ENCODE measurements at places on chromosomes 2 and 18.

DNA sequence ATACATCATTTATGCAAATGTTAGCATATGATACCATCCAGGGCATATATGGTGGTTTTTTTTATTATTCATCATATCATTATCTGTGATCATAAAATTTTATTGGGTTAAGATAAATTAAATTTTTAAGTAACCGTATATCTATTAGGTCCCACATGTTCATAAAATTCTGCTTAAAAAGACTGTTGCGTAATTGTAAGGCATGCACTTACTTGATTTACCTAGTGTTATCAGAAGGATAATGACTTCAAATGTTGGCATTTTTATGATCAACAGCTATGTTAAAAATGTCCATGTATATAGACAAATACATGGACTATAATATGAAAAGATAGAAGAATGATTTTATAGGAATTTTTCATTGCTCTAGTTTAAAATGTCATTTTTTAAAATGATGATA, 1625.5 kb upstream of the CELF4 start:
- no peak overlapping the region for H3K27ac ChIP-seq
- no peak for DNase-seq
- H3K27me3 ChIP-seq, result no peaks in the 10 kb centered on the region
- no peaks in the 10 kb centered on the region for H3K4me1 ChIP-seq
- H3K36me3 ChIP-seq, result no peaks in the 10 kb centered on the region
- H3K4me3 ChIP-seq, result no peak overlapping the region

- H3K27ac ChIP-seq, result no peak overlapping the region
- peaks cover 17% of the 10 kb centered on the region for H3K4me1 ChIP-seq
- H3K27me3 ChIP-seq, result no peaks in the 10 kb centered on the region
- H3K4me3 ChIP-seq, result no peak overlapping the region
Measured at GRCh38 chr2:184558713-184559464, 39.4 kb upstream of the ZNF804A start.

- no peaks in the 10 kb centered on the region for H3K36me3 ChIP-seq
- peak overlapping the region; percentile 42 for H3K27ac ChIP-seq
- no peaks in the 10 kb centered on the region for H3K27me3 ChIP-seq
- H3K4me1 ChIP-seq, result peaks cover 10% of the 10 kb centered on the region
Measured at GRCh38 chr2:37829202-37829601, 95.9 kb upstream of the RMDN2 start.

DNA sequence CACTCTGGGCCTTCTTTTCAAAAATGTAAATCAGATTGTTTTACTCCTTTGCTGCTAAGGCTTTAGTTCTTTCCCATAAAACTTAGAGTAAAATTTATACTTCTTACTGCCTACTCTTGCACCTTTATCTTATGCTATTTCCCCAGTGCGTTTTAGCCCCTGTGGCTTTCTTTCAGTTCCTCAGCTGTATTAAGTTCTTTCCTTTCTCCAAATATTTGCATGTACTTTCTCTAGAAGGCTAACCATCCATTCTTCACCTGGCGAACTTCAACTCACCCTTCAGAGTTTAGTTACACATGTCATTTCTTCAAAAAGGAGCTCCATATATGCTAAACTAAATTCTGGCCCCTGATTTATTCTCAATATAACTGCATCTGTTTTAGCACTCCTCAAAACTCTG, 160.7 kb downstream of the FSHR start:
- H3K36me3 ChIP-seq, result no peaks in the 10 kb centered on the region
- no peaks in the 10 kb centered on the region for H3K4me1 ChIP-seq
- no peak for DNase-seq
- no peak overlapping the region for H3K27ac ChIP-seq

DNA sequence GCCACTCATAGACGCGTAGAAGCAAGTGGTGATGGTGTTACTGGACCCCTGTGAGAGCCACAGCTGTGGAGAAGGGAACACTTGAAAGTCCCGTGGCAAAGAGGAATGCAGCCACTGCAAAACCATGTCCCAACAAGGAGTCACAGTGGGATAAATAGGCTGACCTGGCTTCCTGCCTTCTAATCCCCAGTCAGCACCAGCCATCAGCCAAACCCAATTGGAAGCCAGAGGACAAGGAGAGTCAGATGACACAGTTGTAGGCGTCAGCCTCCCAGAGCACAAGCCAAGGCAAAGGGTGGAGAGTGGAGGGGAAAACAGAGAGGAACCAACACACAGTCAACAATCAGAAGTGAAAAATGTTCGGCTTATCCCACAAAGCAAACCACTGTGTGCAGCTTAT, 5.5 kb upstream of the CYBRD1 start:
- DNase-seq, result no peak
- H3K4me1 ChIP-seq, result peaks cover 8% of the 10 kb centered on the region
- H3K27ac ChIP-seq, result no peak overlapping the region
- no peaks in the 10 kb centered on the region for H3K36me3 ChIP-seq

GRCh38 chr2:12589802-12590320, 126.9 kb upstream of the TRIB2 start:
- H3K27ac ChIP-seq, result no peak overlapping the region
- no peaks in the 10 kb centered on the region for H3K36me3 ChIP-seq
- H3K4me3 ChIP-seq, result no peak overlapping the region
- no peaks in the 10 kb centered on the region for H3K27me3 ChIP-seq
- no peak for DNase-seq

- H3K27me3 ChIP-seq, result no peaks in the 10 kb centered on the region
- no peaks in the 10 kb centered on the region for H3K36me3 ChIP-seq
- H3K27ac ChIP-seq, result peak overlapping the region; percentile 48
Measured at GRCh38 chr2:138059487-138060300, 95.4 kb downstream of the HNMT start.

GRCh38 chr18:37222354-37222998, 343.1 kb downstream of the CELF4 start:
- no peak overlapping the region for H3K4me3 ChIP-seq
- H3K4me1 ChIP-seq, result no peaks in the 10 kb centered on the region
- DNase-seq, result no peak

GRCh38 chr18:48446582-48447225, 37.5 kb upstream of the ZBTB7C start:
- peak; percentile 81 for DNase-seq
- H3K27me3 ChIP-seq, result no peaks in the 10 kb centered on the region
- H3K4me3 ChIP-seq, result no peak overlapping the region
- H3K36me3 ChIP-seq, result no peaks in the 10 kb centered on the region
- H3K27ac ChIP-seq, result no peak overlapping the region

GRCh38 chr2:148970385-148970784, 68.1 kb upstream of the LYPD6B start:
- no peaks in the 10 kb centered on the region for H3K27me3 ChIP-seq
- no peak overlapping the region for H3K27ac ChIP-seq
- no peaks in the 10 kb centered on the region for H3K36me3 ChIP-seq

GRCh38 chr2:144678736-144679135, 158.8 kb upstream of the ZEB2 start:
- no peaks in the 10 kb centered on the region for H3K27me3 ChIP-seq
- peaks cover 12% of the 10 kb centered on the region for H3K4me1 ChIP-seq
- no peaks in the 10 kb centered on the region for H3K36me3 ChIP-seq
- H3K4me3 ChIP-seq, result no peak overlapping the region

DNA sequence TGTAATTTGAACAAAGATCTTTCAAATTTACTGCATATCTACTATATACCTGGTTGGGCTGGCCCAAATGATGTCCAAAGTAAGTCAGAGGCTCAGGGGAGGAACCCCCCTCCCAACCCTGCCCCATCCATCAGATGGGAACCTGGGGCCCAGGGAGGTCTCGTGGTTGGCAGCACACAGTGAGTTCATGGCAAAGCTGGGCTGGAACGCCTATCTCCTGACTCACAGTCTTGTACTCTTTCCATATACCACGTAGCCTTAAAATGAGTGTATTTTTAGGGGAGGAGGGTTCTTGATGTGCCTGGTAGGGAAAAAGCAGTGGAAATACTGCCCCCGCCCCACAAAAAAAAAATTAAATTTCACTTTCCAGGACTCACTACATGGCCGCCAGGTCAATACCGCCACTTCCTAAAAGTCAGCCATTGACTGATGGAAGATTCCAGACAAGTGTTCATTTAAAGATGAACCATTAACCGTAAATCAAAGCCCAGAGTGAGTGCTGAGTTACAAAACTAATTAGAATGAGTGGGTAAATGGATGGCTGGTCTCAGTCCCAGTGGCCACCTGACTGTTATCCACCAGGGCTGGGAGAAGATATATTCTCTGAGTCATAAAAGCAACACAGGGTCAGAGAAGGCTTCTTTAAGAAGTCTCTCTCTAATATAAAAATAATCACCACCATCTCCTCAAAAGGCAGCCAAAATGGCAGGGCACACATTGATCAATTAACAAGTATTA, 80.5 kb downstream of the ZBTB7C start:
- H3K27ac ChIP-seq, result peak overlapping the region; percentile 8
- no peak for DNase-seq
- peaks cover 33% of the 10 kb centered on the region for H3K4me1 ChIP-seq
- H3K4me3 ChIP-seq, result no peak overlapping the region
- no peaks in the 10 kb centered on the region for H3K27me3 ChIP-seq
- H3K36me3 ChIP-seq, result no peaks in the 10 kb centered on the region

GRCh38 chr18:43846299-43846698, 569.0 kb upstream of the SYT4 start:
- H3K27ac ChIP-seq, result no peak overlapping the region
- no peaks in the 10 kb centered on the region for H3K36me3 ChIP-seq
- H3K27me3 ChIP-seq, result no peaks in the 10 kb centered on the region

DNA sequence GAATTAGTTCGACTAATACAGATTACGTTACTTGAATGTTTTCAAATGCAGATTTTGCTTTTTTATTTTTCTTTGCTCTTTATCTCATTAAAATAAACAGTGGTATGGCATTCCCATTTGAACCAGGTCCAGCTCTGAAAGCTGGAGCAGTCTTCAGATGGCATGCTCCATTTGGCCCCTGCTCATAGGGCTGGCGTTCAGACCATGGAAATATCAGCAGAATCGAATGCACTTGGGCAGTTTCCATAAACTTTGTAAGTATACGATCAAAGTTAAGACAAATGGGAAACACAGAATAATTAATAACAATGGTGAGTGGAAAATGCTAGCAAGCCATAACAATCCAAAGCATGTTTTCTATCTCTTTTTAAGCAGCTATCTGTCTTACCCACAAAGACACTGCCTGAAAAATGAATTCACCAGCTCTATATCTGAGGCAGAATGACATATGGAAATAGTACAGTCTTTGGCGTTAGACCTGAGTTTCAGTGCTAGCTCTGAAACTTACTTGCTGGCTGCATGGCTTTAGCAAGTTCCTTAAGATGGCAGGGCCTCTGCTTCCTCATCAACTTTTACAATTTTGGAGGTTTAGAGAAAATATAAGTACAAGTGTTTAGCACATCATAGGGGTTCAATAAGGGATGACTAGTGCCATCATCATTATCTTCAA, 131.6 kb downstream of the BCL2 start:
- no peak overlapping the region for H3K4me3 ChIP-seq
- H3K36me3 ChIP-seq, result no peaks in the 10 kb centered on the region
- no peak for DNase-seq

- no peaks in the 10 kb centered on the region for H3K27me3 ChIP-seq
- H3K4me1 ChIP-seq, result no peaks in the 10 kb centered on the region
- no peak overlapping the region for H3K4me3 ChIP-seq
- H3K36me3 ChIP-seq, result no peaks in the 10 kb centered on the region
- no peak for DNase-seq
Measured at GRCh38 chr18:57054891-57055290, 92.0 kb upstream of the BOD1L2 start.

- H3K27me3 ChIP-seq, result no peaks in the 10 kb centered on the region
- no peaks in the 10 kb centered on the region for H3K36me3 ChIP-seq
- H3K4me1 ChIP-seq, result peaks cover 19% of the 10 kb centered on the region
- no peak overlapping the region for H3K4me3 ChIP-seq
- H3K27ac ChIP-seq, result no peak overlapping the region
Measured at GRCh38 chr2:137223722-137224121, 458.4 kb downstream of the THSD7B start.

- H3K36me3 ChIP-seq, result no peaks in the 10 kb centered on the region
- no peaks in the 10 kb centered on the region for H3K4me1 ChIP-seq
Measured at GRCh38 chr2:42102024-42102590, 54.3 kb downstream of the PKDCC start.

DNA sequence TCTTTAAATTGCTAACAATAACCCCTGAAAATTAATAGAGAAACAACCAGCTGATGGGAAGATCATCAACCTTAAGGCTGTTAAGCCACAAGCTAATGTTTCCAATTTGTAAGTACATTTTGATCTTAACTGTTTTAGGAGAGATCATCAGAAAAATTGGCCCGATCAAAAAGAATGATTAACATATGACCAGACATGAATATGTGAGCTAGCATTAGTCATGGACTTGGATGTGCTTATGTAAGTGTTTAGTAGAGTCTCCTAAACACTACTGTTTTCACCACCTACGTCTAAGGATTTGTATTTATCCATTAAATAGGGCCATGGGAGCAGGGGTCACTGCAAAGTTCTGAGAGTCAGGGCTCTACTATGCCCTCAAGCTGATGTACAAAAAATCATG, 4.3 kb downstream of the LMAN1 start:
- no peak for DNase-seq
- peaks cover 6% of the 10 kb centered on the region for H3K4me1 ChIP-seq
- no peak overlapping the region for H3K4me3 ChIP-seq
- H3K27ac ChIP-seq, result no peak overlapping the region
- H3K27me3 ChIP-seq, result no peaks in the 10 kb centered on the region
- peaks cover 78% of the 10 kb centered on the region for H3K36me3 ChIP-seq

GRCh38 chr2:238653431-238654109, 194.3 kb upstream of the TWIST2 start:
- H3K36me3 ChIP-seq, result no peaks in the 10 kb centered on the region
- no peak overlapping the region for H3K4me3 ChIP-seq
- H3K27ac ChIP-seq, result no peak overlapping the region
- no peaks in the 10 kb centered on the region for H3K27me3 ChIP-seq

- DNase-seq, result no peak
- no peak overlapping the region for H3K27ac ChIP-seq
- H3K36me3 ChIP-seq, result no peaks in the 10 kb centered on the region
- no peak overlapping the region for H3K4me3 ChIP-seq
- H3K4me1 ChIP-seq, result no peaks in the 10 kb centered on the region
Measured at GRCh38 chr18:2485983-2486382, 85.3 kb downstream of the METTL4 start.

DNA sequence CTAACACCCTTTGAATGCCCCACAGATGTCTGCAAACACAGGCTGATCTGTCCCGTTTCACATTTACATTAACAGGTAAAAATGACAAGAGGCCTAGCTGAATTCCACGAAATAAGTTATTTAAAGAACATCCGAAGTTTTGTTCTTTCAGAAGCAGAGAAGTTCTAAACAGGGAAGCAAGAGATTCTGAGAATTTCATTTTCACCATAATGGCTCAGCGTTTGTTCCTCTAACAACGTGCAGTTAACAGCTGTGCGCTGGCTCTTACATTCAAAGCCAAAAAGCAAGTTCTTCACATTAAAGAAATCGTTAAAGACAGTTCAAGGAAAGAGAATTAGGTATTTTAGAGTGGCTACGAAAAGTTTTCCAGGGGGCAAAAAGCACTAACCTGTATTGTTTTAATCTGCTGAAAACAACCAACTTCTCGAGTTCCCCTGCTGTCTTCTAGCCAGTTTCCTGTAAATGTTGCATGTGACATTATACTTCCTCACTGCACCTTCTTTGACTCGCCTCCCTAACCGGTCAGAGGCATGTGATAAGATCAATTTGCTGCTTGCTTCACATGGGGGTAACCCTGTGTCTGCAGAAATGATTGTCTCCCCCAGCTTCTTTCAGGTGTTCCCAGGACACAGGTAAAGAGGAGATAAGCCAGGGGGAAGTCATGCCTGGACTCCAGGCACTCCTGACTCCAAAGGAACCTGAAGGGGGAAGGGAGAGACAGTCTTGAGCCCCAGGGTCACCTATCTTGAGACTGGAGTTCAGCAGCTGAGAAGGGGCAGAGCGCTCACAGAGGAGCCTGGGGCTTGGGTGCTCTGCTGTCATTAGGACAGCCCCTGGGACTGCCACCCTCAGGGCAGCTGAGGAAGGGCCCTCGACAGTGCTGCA, 36.8 kb upstream of the WIPF1 start:
- no peaks in the 10 kb centered on the region for H3K4me1 ChIP-seq
- H3K4me3 ChIP-seq, result no peak overlapping the region
- no peak overlapping the region for H3K27ac ChIP-seq
- H3K36me3 ChIP-seq, result no peaks in the 10 kb centered on the region
